Psoas muscle (tissue), 8 donors: ENCODE measurements at places on chromosomes 4 and X. TPM values are rescaled to one million over a fixed set of nuclear protein-coding genes. Genes with fewer than 3 reads are reported as not detected.

Gene GABRG1
- not detected for polyA plus RNA-seq

Gene RAI2
- polyA plus RNA-seq: 3.9 TPM

DNA sequence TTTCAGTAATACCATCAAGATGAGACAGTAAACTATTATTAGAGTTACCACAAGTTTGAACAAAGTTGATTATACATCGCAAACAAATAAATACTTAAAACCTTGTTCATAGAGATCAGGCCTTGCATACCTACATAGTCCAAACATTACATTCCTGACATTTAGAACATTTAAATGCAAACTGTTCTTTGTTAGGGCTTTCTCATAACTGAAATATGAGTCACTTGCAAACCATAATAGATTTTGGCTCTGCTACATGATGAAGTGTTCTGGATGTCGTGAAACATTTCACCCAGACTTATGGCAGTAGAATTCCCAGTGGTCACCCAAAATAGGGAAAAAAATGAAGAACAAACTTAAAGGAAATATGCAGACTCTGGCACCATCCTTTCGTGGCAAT, 75.0 kb downstream of the FAT4 start:
- DNase-seq: no peak

DNA sequence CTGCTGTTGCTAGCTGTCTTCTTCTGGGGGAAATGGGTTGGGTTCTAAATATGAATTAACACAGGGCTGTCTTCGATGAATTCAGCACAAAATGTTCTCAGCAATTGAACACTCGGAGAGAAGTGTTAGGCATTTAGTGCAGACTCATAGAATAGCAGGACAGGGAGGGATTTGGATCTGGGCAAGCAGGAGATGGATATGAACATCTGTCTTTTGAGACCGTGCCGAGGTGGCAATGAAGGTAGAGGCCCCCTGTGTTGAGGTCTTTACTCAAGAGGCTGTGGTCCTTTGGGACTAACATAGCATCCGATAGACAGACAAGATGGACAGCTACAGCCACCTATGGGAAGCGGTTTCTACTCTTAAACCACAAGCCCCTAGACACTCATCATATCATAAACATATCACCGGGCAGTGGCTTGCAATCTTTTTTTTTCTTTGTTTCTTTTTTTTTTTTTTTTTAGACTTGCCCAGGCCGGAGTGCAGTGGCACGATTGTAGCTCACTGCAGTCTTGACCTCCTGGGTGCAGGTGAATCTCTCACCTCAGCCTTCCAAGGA, 6.7 kb downstream of the CD99 start:
- DNase-seq: no peak

Gene PABPC1L2B
- not detected for polyA plus RNA-seq

- no peak for DNase-seq
Measured at GRCh38 chr4:96736352-96736889, 896.5 kb downstream of the PDHA2 start.

- DNase-seq: no peak
Measured at GRCh38 chr4:173516621-173517524, 13.2 kb downstream of the HAND2 start.
